ENCODE measurements at places on chromosomes 16 and 17. TPM values are rescaled to one million over a fixed set of nuclear protein-coding genes. Genes with fewer than 3 reads are reported as not detected.

DNA sequence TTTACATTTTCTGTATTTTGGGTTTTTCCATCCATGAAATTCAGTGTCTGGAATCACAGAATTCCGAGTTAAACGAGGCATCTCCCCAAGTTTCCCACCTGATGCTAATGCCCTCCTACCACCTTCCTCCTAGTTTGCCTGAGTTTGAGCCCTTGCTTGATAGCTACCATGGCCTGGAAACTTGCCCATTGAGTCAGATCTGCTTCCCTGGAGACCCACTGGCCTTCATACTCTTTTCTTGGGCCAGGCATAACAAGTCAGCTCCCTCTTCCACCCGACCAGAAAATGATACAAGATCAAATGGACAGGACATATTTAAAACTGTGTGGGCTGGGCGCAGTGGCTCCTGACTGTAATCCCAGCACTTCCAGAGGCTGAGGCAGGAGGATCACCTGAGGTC, 10.2 kb downstream of the SETD1A start:
- no peak overlapping the region for H3K27ac ChIP-seq
- H3K4me1 ChIP-seq, result no peaks in the 10 kb centered on the region
- no peak overlapping the region for H3K4me3 ChIP-seq

Gene ZFP3
- 3.3 TPM for total RNA-seq

- no peak overlapping the region for H3K4me3 ChIP-seq
- no peaks in the 10 kb centered on the region for H3K36me3 ChIP-seq
- H3K27me3 ChIP-seq, result no peaks in the 10 kb centered on the region
- H3K27ac ChIP-seq, result no peak overlapping the region
Measured at GRCh38 chr16:6374821-6375220, 957.8 kb upstream of the RBFOX1 start.

Gene SULT1A2
- 0.66 TPM for total RNA-seq

DNA sequence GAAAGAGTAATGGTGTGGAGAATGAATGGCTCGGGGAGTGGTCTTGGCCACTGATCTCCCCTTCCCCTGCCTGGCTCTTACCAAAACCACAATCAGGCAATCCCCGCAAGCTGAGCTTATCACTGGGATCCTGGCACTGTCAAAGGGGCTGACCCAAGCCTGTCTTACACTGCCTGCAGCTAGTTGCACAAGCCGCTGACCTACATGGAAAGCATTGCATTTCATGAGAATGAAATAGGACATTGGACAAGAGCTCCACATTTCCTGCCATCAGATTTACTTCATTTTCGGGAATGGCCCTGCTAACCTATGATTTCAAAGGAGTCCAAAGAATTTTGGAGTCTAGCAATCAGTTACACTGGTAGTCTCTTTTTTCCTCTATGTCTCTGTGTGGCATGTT, 146.4 kb downstream of the PCTP start:
- H3K4me3 ChIP-seq, result no peak overlapping the region
- DNase-seq, result no peak
- H3K4me1 ChIP-seq, result no peaks in the 10 kb centered on the region
- no peaks in the 10 kb centered on the region for H3K27me3 ChIP-seq
- H3K27ac ChIP-seq, result no peak overlapping the region
- H3K36me3 ChIP-seq, result no peaks in the 10 kb centered on the region

Gene CXCL16
- 3.3 TPM for total RNA-seq

DNA sequence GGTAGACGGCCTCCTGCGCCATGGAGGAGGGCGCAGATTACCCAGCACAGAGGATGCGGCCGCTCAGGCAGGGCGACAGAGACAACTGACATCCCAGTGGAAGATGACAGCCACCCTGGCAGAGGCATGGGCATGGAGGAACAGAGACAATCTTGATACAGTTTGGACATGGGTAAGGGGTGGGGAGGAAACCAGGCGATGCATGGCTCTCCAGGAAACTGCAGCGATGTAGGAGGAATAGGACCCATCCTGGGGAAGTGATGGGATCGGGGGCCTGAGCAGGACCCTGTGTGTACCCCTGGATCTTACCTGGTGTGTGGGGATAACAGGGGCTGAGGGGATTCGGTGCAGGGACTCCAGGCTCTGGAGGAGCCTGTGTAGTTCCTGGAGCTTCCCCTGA, 4.6 kb downstream of the OSBPL7 start:
- H3K27me3 ChIP-seq, result no peaks in the 10 kb centered on the region
- no peak overlapping the region for H3K4me3 ChIP-seq
- H3K4me1 ChIP-seq, result peaks cover 10% of the 10 kb centered on the region
- H3K27ac ChIP-seq, result no peak overlapping the region
- peaks cover 73% of the 10 kb centered on the region for H3K36me3 ChIP-seq

- H3K27ac ChIP-seq, result no peak overlapping the region
- no peak for DNase-seq
- no peaks in the 10 kb centered on the region for H3K36me3 ChIP-seq
Measured at GRCh38 chr17:19702217-19702641, 14.2 kb downstream of the SLC47A2 start.

- no peak overlapping the region for H3K4me3 ChIP-seq
- H3K4me1 ChIP-seq, result no peaks in the 10 kb centered on the region
- no peak overlapping the region for H3K27ac ChIP-seq
- DNase-seq, result no peak
- H3K36me3 ChIP-seq, result no peaks in the 10 kb centered on the region
Measured at GRCh38 chr17:81726004-81726403, 13.9 kb downstream of the SLC25A10 start.

GRCh38 chr16:35102780-35103403, 1643.5 kb downstream of the TP53TG3F start:
- H3K4me3 ChIP-seq, result no peak overlapping the region
- DNase-seq, result no peak
- H3K27ac ChIP-seq, result no peak overlapping the region
- H3K36me3 ChIP-seq, result no peaks in the 10 kb centered on the region

DNA sequence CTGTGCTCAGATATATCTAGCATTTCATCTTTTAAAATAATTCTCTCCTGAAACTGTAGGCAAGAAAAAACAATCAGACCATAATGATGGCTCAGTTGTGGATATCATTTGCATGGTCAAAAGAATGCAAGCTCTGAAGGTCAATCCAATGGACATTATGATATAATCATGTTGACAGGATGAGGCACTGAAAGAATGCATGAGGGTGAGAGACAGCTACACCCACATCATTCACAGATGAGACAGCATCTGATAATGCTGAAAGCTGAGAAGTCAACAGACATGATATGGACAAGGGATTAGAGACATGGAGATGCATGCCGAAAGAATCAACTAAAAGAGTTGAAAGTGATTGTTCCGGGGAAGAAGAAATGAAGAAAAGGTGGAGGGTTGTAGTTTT, 346.4 kb upstream of the CDH5 start:
- H3K36me3 ChIP-seq, result no peaks in the 10 kb centered on the region
- no peak overlapping the region for H3K27ac ChIP-seq
- DNase-seq, result no peak
- H3K27me3 ChIP-seq, result no peaks in the 10 kb centered on the region
- H3K4me3 ChIP-seq, result no peak overlapping the region
- H3K4me1 ChIP-seq, result no peaks in the 10 kb centered on the region

Gene PSME3IP1
- 81.8 TPM for total RNA-seq

GRCh38 chr16:2238838-2239675, 2.8 kb downstream of the DNASE1L2 start:
- H3K36me3 ChIP-seq, result peaks cover 45% of the 10 kb centered on the region
- no peak for DNase-seq
- no peak overlapping the region for H3K4me3 ChIP-seq
- no peak overlapping the region for H3K27ac ChIP-seq
- no peaks in the 10 kb centered on the region for H3K4me1 ChIP-seq

DNA sequence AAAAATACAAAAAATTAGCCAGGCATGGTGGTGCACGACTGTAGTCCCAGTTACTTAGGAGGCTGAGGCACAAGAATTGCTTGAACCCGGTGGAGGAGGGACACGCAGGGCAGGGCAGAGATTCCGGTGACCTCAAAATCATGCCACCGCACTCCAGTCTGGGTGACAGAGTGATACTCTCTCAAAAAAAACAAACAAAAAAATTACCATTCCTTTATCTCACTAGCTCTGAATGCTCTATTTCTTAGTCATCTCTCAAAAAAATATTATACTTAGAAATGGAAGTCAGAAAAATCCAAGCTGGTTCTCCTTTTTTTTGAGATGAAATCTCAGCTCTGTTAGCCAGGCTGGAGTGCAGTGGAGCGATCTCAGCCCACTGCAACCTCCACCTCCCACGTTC, 40.8 kb downstream of the SPOP start:
- H3K4me3 ChIP-seq, result no peak overlapping the region
- H3K27me3 ChIP-seq, result no peaks in the 10 kb centered on the region
- no peaks in the 10 kb centered on the region for H3K4me1 ChIP-seq
- no peaks in the 10 kb centered on the region for H3K36me3 ChIP-seq
- H3K27ac ChIP-seq, result no peak overlapping the region

DNA sequence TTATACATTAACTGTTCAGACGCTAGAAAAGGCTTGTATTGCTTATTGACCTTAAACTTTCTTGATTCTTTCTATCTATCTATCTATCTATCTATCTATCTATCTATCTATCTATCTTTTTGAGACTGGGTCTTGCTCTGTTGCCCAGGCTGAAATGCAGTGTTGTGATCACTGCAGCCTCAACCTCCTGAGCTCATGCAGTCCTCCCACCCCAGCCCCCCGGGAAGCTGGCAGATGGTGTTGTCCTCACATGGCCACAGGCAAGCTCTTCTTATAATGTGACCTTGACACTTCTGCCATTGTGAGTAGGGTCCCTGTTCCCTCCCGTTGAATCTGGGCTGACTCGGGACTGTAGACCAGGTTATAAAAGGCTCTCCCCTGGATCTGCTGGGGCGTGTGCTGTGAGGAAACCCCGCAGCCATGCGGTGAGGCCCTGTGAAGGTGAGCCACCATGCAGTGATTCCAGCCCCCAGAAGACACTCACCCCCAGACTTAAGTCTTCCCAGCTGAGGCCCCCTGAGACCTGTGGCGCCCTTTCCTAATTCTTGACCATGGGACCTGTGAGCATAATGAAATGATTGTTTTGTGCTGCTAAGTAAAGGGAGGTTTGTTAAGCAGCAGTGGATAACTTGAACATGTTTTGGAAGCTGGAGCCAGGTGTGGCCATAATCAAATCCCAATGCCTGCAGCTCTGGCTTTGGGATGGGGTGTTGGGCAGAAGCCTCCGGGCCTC, 54.3 kb downstream of the RPTOR start:
- no peaks in the 10 kb centered on the region for H3K36me3 ChIP-seq
- no peaks in the 10 kb centered on the region for H3K27me3 ChIP-seq
- no peak for DNase-seq
- H3K4me1 ChIP-seq, result peaks cover 55% of the 10 kb centered on the region
- H3K27ac ChIP-seq, result peak overlapping the region; percentile 40
- H3K4me3 ChIP-seq, result no peak overlapping the region

DNA sequence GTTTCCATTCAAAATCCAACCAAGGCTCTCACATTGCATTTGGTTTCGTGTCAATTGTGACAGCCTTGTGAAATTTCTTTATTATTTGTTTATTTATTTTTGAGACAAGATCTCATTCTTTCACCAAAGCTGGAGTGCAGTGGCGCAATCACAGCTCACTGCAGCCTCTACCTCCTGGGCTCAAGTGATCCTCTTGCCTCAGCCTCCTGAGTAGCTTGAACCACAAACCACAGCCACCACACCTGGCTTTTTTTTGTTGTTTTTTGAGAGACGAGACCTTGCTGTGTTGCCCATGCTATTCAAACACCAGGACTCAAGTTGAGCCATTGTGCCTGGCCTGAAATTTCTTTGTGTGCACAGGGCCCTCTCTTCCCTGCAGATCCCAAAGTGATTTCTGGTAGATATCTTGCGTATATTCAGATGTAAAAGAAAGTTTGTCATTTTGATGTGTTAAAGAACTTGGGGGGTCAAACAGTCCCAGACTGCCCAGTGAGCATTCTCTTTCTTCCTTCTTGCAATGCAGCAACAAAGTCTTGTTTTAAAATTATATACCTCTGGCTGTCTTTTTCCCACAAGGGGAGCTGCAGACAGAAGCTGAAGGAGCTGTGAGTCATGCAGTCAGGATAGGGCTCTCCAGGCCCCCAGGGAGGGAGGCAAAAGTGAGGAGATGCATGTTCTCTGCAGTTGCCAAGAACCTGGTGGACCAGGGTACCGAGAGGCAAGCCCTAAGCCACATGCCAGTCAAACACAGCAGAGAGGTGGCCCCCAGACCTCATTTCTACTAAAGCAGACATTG, 15.5 kb upstream of the USP22 start:
- DNase-seq, result no peak
- H3K27me3 ChIP-seq, result no peaks in the 10 kb centered on the region
- no peak overlapping the region for H3K27ac ChIP-seq
- H3K4me3 ChIP-seq, result no peak overlapping the region

Gene TBC1D26
- 0.09 TPM for total RNA-seq

GRCh38 chr16:10296956-10297340, 88.9 kb upstream of the ATF7IP2 start:
- H3K27me3 ChIP-seq, result no peaks in the 10 kb centered on the region
- no peak overlapping the region for H3K27ac ChIP-seq
- no peaks in the 10 kb centered on the region for H3K4me1 ChIP-seq
- DNase-seq, result no peak

Gene HOXB1
- not detected for total RNA-seq

DNA sequence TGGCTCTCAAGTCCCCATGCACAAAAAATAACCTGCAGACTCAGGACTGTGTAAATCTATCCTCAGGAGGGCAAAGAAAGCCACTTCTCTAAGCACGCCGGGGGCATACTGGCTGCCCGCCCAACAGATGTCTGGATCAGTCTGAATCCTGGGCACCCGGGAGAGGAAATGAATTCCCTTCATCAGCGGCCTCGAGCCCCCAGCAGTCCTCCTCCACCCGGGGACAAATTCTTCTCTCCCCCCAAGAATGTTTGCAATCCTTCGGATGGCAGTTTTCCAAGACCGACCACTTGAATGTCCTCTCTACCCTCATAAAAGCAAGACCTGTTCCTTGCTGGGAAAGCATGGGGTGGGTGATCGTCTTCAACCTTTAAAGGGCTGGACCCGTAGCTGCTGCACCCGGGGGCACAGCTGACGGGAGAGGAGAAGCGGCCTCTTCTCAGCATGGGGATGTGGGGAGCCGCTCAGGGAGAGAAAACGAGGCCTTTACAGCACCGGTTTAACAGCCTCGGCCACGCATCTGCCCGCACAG, 9.4 kb upstream of the MAP2K3 start:
- no peak overlapping the region for H3K27ac ChIP-seq
- H3K4me3 ChIP-seq, result peak overlapping the region; percentile 71
- DNase-seq, result no peak
- peaks cover 38% of the 10 kb centered on the region for H3K4me1 ChIP-seq

Gene HSPB9
- total RNA-seq, result 0.05 TPM

DNA sequence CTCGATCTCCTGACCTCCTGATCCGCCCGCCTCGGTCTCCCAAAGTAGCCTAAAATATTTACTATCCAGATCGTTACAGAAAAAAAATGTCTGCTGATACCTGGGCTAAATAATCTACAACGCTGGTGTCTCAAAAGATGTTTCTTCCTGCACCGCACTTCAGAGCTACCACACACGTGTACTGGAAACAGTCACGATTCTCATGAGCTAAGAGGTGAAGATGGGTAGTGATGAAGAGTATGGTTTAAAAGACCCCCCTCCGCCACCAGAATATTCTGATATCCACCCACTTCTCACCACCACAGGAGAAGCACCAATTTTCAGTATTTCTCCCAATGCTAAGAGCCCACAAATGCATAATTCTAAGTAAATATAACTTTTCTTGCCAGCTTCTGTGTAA, 50.2 kb downstream of the SMG6 start:
- no peak overlapping the region for H3K4me3 ChIP-seq
- peaks cover 14% of the 10 kb centered on the region for H3K36me3 ChIP-seq
- no peak overlapping the region for H3K27ac ChIP-seq
- DNase-seq, result no peak

Measured in thymus (tissue), 14 donors.